NCI-H187 (cell line): ENCODE measurements at places on chromosomes 5 and 9.

GRCh38 chr5:150710165-150710564, 9.3 kb upstream of the RBM22 start:
- no peak for DNase-seq

DNA sequence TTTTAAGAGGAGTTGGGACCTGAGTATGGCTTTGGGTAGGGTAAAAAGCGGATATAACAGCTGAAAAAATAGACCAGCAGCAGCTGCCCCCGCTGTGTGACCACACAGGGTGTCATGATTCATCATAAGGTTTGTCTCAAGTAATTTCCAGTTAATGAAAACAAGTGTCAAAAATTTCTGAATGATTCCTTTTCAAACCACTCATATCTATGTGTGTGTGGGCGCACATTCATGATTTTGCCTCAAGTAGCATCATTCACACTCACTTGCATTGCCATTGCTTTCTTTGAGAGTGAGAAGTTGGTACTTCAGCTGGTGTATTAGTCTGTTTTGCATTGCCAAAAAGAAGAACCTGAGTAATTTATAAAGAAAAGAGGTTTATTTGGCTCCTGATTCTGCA, 12.1 kb upstream of the TNFAIP8 start:
- DNase-seq = no peak

- no peak for DNase-seq
These were observed 14.2 kb downstream of the NDUFAF2 start for GRCh38 chr5:60959156-60959555.

DNA sequence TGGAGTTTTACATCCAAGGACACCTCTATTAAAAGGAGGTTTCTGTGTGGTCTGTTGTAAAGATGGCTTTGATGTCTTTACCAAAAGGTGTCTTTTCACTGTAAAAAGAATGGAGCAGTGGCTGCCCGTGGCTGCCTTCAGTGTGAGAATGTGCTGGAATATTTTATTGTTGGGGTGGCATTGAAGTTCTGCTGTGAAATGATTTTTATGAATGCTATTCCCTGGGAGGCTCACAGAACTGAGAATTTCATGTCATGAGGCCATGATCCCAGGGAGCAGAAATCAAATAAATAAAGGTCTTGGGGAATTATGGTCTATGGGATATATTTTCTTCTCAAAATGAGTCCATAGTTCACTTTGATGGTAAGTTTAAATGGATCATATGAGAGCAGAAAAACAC, 425.2 kb upstream of the ZNF608 start:
- DNase-seq = no peak

- DNase-seq = no peak
These were observed 38.1 kb upstream of the SARDH start for GRCh38 chr9:133775951-133776905.

- DNase-seq = no peak
These were observed 172.2 kb upstream of the SNX2 start for GRCh38 chr5:122602700-122603099.

DNA sequence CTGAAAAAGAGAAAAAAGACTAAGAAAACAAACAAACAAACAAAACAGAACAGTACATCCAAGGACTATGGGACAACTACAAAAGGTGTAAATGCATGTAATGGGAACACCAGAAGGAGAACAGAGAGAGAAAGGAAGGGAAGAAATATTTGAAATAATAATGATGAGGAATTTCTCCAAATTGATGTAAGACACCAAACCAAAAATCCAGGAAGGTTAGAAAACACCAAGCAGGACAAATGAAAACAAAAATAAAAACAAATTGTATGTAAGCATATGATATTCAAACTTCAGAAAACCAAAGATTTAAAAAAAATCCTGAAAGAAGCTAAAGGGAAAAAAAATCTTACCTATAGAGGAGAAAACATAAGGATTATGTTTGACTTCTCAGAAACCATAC, 125.9 kb upstream of the ACTBL2 start:
- no peak for DNase-seq

DNA sequence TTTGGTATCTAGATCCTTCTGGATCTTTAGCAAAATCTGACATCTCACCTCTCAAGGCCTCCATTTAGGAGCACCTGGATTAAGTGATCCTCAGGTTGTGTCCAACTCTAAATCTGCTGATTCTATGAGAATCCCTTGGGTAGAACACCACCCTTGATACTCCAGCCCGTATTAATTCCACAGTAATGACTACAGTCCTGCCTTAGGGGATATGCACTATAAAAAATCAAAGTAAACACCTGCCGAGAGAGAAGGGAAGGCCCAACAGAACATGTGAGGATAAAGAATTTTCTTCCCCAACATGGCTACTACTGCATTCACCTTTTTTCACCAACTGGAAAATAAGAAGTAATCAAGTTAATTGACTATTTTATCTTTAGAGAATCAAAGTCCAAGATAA, 27.6 kb downstream of the DAP start:
- DNase-seq = no peak

DNA sequence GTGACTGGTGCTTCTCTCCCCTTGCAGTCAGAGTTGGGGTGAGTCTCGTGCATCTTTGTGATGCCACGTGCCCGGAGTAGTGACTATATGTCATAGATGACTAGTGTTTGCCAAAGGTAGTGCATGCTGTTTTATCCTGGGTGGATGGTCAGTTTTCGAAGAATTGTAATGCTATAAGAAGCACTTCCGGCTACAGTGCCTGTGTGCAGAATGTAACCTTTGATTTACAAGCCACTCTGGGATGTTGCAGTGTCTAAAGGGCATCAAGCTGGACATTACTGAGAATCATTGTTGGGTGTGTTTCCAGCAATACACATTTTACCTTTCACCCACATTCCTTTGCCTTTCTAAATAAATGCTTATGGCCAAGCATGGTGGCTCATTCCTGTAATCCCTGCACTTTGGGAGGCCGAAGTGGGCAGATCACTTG, 16.7 kb downstream of the MVB12B start:
- no peak for DNase-seq

GRCh38 chr5:170722316-170722715, 61.2 kb upstream of the GABRP start:
- no peak for DNase-seq

DNA sequence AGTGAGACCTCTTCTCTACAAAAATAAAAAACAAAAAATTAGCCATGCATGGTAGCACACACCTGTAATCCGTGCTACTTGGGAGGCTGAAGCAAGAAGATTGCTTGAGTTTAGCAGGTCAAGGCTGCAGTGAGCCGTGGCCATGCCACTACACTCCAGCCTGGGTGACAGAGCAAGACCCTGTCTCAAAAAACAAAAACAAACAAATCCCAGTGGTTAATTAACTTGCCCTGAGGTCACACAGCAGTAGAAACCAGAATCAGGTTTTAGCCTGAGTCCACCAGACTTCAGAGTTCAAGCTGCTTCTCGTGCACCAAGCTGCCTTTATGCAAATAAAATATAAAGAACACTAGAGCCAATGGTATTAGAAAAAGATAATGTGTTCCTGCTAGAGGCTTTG, 169.7 kb downstream of the GOLPH3 start:
- DNase-seq = no peak

GRCh38 chr5:73093943-73094342, 26.4 kb upstream of the TMEM171 start:
- no peak for DNase-seq

- DNase-seq = no peak
These were observed 3.7 kb downstream of the ECSCR start for GRCh38 chr5:139458580-139459407.

DNA sequence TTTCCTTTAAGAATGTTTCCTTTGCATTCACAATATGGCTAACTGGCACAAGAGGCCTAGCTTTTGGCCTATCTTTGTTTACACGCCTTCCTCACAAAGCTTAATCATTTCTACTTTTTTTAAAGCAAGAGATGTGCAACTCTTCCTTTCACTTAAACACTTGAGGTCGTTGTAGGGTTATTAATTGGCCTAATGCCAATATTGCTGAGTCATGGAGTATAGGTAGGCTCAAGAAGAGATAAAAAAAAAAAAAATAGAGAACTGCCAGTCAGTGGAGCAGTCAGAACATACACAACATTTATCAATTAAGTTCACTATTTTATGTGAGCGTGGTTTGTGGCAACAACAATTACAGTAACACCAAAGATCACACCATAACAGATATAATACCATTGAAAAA, 5.9 kb downstream of the FKBP15 start:
- no peak for DNase-seq

GRCh38 chr5:39898731-39899130, 474.0 kb upstream of the DAB2 start:
- no peak for DNase-seq

DNA sequence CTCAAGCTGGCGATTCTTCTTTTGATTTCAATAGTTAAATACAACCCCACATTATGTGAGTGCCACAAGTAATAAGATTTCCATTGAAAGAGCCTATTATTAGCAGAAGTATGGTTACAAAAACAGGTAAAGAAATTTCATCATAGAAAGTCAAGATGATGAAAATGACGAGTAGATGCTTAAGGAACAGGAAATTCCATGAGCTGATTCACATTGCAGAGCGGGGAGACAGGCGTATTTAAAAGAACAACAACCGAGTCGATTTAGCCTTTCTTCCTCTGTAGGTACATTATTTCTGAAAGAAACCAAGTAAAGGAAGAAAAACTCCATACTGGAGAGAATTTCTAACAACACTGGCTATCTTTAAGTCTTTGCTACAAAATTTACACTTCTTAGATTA, 310.4 kb downstream of the SLF1 start:
- no peak for DNase-seq

- no peak for DNase-seq
These were observed 96.5 kb upstream of the RPS23 start for GRCh38 chr5:82374637-82375036.

GRCh38 chr5:134110382-134110781, 4.1 kb upstream of the TCF7 start:
- no peak for DNase-seq

GRCh38 chr9:76564297-76564696, 105.3 kb downstream of the GCNT1 start:
- no peak for DNase-seq
